ENCODE measurements at places on chromosomes 7 and 10.

DNA sequence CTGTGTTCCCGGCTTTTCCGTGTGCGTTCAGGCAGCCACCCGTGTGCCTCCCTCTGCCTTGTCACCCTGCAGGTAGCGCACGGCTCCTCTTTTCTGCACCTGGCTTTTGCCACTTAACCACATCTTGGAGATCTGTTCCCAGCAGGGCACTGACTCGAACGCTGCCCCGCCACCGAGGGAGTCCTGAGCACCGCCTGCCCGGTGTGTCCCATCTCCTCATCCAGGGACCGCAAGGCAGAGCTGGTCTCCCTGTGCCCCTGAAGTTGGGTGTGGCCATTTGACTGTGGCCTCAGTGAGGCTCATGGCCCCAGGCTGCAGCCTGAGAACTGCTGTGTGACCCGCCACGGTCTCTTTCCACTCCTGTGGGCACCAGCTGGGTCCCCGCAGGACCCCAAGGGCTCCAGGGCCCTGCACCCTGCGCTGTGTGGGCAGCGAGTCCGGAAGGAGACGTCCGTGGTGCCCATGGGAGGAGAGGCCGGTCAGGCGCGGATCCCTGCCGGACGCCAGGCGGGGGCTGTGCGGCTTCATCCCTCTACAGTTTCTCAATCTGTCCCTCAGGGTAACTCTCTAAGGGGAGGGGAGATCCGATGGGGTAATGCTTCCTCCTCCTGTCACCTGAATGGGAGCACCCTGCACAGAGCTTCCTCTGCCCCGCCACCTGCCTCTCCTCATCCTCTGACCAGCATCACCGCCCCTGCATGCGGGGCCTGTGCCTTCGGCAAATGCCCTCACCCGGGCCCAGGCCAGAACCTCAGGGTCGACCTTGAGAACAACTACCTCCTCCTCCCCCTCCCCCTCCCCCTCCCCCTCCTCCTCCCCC, 1.8 kb upstream of the INTS1 start:
- DNase-seq, result no peak

DNA sequence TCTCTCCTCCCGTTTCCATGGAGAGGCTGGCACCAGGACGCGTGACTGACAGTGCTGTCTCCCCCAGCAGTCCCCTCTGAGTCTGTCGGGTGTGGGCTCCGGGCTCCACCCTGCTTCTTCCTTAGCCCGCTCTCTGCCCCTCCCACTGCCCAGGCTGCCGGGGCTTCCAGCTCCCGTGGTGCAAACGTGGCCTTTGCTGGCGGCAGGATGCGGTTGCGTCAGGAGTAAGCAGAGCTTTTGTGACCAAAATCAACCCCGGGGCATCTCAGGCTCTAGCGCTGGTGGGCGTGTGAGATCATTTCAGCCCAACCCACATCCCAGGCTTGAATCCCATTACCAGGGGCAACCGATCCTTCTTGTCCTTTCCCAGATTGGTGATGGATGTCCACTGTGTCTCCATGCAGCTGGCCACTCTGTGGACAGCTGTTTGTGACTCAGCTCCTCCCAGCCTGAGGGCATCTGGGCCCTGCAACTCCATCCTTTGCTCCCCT, 28.2 kb downstream of the PTPRE start:
- DNase-seq, result no peak

DNA sequence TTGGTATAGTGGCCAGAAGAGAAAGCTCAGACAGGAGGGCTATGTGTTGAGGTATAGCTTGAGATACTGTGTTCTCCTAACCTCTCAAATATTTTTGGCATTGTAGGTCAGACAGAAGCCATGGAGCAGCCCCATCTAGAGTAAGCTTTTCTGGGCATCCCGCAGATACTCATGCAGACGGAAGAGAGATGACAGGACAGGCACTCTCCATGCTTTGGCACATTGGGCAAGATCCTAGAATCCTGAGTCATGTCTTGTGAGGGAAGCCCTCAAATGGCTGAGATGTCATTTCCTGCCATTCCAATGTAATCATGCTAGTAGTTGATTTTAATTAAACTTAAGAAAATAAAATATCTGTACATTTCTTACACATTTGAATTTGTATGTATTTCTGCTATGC, 16.8 kb upstream of the KIF20B start:
- DNase-seq, result no peak

GRCh38 chr10:74640134-74640921, 186.1 kb upstream of the KAT6B start:
- no peak for DNase-seq

- no peak for DNase-seq
Measured at GRCh38 chr10:20207653-20208052, 391.4 kb downstream of the PLXDC2 start.

- DNase-seq, result no peak
Measured at GRCh38 chr7:65907501-65908198, 34.8 kb downstream of the VKORC1L1 start.

All from activated CD8-positive, alpha-beta memory T cell treated with anti-CD3 and anti-CD28 coated beads for 4 hours (primary cell).